ENCODE measurements at places on chromosomes 6 and 20.
A peak's percentile ranks its signal among the peaks of the same experiment; 100 is the strongest.

- no peak for DNase-seq
Measured at GRCh38 chr6:21383450-21384085, 210.0 kb upstream of the SOX4 start.

DNA sequence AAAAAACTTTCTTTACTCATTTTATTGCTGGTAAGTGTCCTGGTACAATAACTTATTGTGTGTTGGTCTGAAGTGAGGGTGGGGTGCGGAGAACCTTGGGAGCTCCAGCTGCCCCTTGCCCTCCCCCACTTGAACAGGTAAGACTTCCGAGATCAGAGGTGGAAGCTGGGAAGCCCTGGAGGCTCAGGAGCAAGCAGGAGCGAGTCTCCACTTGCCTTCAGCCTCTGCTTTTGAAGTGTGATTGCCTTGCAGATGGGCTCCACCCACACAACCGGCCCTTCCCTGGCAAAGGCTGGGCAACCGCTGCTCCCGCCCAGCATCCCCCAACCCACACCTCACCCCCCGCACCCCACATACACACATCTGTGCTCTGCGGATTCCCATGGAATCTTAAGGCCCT lies 179.6 kb downstream of the TFAP2C start:
- no peak for DNase-seq

- no peak for DNase-seq
Measured at GRCh38 chr6:46821458-46821881, 28.3 kb downstream of the MEP1A start.

- no peak for DNase-seq
Measured at GRCh38 chr6:46927066-46927465, 5.3 kb upstream of the ADGRF5 start.

DNA sequence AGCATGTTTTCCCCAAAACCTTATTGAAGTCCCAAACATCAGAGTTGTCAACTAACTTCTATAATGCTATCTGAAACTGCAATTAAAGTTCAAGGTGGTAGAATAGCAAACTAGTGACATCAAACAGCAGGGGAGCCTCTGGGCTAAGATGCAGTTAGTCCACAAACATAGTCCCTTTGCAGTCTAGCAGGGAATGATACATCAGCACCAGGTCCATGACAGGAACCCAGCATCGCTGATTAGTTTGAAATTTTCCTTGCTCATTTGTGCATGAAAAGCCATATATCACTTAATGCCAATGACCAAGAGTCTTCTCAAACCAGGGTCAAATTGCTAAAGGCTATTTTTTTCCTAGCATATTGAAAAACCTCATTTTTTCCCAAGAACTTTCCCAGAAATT lies 145.3 kb downstream of the HIVEP2 start:
- DNase-seq, result no peak

DNA sequence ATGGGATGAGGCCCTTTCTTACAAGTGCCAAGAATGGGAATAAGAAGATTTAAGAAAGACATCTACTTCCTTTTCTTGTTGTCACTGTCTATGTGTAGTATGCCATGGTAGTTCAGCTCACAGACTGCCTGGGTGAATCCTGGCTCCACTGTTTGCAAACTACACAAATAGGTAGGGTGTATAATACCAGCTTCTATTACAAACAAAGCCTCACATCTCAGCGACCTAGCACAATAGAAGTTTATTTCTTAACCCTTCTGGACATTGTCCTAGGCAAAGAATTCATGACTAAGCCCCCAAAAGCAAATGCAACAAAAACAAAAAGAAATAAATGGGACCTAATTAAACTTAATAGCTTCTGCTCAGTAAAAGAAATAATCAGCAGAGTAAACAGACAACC lies 74.5 kb downstream of the LINC00237 start:
- peak; percentile 73 for DNase-seq

- no peak for DNase-seq
Measured at GRCh38 chr6:85132091-85132490, 317.8 kb upstream of the NT5E start.

DNA sequence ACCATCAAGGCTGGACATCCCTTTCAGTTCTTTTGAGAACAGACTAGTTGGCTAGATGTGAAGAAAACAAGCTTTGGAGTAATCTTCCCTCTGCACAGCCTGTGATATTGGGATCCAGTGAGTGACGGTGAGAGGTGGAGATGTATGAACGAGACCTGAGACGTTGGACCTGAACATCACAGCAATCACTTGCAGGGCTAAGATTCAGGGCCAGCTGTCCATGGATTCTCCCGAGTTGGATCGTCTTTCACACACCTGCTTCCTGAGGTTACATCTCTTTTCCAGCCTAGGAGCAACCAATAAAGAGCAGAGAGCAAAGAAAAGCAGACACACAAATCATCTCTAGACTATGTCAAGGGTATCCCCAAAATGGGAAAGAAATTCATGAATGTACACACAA lies 30.0 kb upstream of the TMEM14A start:
- DNase-seq, result no peak

DNA sequence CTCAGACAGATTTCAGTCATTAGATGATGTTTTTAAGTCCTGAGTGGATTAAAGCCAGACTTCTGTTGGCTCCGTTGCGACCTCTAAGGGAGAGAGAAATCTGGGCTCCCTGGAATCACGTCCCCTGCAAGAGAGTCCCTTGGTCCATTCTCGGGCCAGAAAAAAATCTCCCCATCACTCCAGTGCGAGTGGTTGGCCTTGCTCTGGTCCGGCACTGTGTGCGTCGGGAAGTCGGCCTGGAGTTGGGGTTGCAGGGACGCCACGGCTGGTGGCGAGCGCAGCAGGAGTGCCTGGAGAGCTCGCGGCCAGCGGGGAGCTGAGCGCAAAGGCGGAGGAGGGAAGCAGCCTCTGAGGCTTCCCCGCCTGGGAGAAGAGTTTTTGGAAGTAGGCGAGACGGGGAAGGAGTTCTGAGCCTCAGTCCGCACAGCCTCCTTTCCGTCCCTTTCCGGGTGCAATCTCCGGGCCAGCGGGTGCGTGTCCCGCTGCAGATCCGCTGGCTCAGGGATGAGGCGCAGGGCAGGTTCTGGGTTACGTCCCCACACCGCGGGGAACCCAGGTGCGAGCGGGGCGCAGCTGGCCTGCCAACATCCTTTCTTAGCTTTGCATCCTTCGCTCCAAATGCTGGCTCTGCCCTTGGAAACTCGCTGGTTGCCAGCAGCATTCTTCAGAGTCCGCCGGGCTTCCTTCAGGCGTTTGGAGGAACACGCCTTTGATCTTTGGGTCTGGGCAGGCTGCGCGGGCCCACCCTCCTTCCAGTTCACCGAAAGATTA lies 6.8 kb downstream of the TCF21 start:
- DNase-seq, result no peak

GRCh38 chr20:62641321-62642050 lies 817 bp upstream of the SLCO4A1 start:
- DNase-seq, result no peak

GRCh38 chr6:70673601-70674000 lies 5.9 kb downstream of the SMAP1 start:
- no peak for DNase-seq

DNA sequence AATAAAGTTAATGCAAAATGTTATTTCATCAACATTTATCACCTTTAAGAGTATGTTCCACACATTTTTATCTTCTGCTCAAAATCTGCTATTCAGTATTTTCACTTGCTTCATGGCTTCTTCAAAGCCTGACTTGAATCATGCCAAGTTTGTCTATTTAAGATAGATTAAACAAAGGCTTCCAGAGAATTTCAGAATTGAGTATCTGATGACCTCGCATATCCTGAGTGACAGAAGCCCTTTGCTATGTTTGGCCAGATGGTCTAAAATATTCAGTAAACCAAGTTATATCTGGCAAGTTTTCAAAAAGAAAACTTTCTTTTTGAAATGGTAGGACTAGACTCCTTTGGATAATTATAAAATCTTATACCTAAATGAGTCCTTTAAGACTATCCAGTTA lies 348.9 kb upstream of the KCNQ5 start:
- DNase-seq, result no peak

GRCh38 chr6:315921-316752 lies 23.9 kb downstream of the DUSP22 start:
- DNase-seq, result no peak

- no peak for DNase-seq
Measured at GRCh38 chr6:39143238-39143930, 28.4 kb upstream of the SAYSD1 start.

- no peak for DNase-seq
Measured at GRCh38 chr6:12962987-12963386, 246.4 kb downstream of the PHACTR1 start.

- no peak for DNase-seq
Measured at GRCh38 chr6:92763274-92763584, 656.1 kb downstream of the EPHA7 start.

GRCh38 chr6:52661551-52661950 lies 9.4 kb upstream of the TMEM14A start:
- no peak for DNase-seq

DNA sequence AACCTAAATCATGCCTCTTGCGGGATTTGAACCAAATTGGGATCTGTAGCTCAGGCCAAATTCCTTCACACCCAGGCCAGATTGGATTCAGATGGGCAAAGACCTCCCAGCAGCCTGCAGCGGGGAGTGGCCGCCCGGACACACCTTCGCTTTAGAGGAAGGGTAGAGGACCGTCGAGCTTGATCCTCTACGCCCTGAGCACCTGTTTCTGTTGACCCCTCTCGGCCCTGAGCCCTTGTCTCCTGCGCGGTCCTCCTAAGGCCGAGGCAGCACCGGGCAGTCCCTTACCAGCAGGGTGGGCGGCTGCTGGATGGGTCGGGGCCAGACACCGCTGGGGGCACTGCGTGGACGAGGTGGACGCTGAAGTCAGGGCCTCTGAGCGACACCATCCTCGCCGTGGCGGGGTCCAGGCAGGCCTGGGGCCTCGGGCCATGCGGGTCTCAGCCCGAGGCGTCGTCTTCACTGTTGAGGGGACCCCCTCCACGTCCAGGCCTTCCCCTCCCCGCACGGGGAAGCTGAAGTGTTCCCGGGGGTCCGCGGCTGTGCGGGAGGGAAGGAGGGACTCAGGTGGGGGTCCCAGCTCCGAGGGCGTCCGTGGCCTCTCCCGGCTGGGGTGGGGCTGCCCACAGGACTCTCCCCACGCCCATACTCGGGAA lies 114.8 kb downstream of the SMOC2 start:
- DNase-seq, result no peak

GRCh38 chr6:68625998-68626397 lies 9.1 kb upstream of the ADGRB3 start:
- DNase-seq, result no peak
